ENCODE measurements at places on chromosomes 7 and 10.

DNA sequence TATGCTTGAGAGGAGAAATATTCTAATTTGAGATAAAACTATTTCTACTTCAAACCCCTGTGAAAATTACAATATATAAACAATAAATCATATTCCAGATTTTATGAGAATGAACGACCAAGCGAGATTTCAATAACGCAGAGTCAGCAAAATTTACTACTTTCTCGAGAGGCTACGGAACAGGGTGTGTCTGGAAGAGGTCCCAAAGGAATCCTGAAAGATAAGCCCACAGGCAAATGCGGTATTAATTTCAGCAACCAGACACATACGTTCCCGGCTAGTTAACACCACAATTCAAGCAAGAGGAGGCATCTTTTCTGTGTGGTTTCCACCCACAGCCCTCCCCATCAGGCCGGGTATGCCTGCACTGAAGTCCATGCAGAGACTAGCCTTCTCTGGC lies 26.4 kb downstream of the BEND7 start:
- no peak for DNase-seq

- no peak for DNase-seq
These were observed 53.8 kb upstream of the CPXM2 start for GRCh38 chr10:123945325-123945920.

GRCh38 chr7:92762851-92763250 lies 73.5 kb downstream of the CDK6 start:
- no peak for DNase-seq

DNA sequence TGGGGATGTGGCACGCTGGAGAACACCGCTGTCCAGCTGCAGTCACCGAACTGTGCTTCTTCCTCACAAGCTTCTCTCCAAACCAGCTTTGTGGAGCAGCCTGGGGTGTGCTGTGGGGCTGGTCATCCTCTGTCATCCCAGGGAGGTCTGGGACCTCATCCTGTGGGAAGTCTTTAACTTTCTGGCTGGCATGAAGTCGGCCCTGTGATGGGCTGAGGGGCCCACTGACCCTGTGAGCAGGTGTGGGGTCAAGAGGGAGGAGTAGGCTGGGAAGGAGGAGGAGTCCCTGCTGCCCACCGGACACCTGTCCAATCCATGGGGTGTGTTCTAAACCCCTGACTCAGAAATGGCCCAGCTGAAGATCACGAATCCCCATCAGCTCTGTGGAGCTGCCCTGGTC lies 136.2 kb upstream of the SHH start:
- no peak for DNase-seq

DNA sequence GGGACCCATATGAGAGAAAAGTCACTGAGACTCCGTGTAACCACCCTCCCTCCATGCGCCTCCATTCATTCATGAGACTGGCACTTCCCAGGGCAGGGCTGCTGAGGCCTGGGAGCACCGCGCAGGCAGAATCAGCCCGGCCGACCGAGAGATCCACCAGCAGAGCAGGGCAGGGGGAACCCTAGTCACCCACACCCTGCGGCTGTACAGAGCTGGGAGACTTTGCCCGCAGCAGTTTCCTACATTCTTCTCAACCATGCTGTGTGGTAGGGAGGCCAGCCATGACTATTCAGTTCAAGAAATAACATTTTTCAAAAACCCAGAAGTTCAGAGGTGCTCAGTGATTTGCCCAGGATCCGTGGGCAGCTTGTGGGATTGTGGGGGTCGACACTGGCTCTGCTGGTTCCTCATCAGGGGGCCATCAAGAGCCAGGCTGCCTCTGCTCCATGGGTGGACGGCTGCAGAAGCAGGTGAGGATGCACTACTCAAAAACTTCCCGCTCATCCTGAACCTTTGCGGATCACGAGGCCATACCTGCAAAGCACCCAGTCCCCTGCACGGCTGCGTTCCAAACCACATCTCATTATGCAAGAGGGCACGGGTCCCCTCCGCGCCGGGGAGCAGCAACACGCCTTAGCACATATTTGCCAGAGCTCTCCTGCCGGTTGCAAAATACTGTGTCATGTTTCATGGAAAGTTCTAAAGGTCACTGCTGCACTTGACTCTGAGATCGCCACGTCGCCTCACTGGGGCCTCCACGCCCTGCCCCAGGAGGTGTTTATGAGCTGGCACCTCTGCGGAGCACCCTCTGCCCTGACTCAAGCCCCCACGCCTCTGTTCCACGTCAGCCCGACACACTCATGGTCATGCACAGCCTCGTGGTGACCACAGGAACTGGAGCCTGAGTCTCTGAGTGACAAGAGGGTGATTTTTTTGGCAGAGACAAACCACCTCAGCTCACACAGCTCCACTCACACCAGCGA lies 132.0 kb downstream of the PRKAG2 start:
- no peak for DNase-seq

DNA sequence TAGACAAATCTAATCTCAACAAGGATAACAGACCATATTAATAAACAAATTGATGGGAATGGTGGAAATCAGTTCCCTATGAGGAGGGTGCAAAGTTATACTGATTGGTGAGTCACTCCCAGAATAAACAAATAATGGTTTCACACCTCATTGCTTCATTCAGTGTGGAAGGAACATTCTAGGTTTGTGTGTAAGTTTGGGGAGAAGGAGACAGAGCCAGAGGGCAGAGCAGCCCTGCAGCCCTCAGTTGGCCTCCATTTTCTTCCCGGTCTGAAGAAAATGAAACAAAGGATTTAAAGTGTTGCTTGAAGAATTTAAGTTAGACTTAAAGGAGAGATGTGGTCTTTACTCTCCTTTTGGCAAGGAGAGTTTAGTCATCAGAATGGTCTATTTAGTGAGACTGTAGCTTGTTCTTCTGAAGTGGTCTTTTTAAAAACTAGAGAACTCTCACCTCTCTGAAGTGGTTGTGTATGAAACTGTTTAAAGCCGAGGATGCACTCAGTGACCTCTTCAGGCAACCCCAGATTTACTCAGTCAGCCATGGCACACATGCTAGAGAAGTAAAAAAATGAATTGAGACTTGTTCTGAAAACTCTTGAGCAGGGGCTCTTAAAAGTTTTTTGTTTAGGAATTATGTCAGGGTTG lies 27.2 kb downstream of the IKZF1 start:
- DNase-seq: peak; percentile 57

DNA sequence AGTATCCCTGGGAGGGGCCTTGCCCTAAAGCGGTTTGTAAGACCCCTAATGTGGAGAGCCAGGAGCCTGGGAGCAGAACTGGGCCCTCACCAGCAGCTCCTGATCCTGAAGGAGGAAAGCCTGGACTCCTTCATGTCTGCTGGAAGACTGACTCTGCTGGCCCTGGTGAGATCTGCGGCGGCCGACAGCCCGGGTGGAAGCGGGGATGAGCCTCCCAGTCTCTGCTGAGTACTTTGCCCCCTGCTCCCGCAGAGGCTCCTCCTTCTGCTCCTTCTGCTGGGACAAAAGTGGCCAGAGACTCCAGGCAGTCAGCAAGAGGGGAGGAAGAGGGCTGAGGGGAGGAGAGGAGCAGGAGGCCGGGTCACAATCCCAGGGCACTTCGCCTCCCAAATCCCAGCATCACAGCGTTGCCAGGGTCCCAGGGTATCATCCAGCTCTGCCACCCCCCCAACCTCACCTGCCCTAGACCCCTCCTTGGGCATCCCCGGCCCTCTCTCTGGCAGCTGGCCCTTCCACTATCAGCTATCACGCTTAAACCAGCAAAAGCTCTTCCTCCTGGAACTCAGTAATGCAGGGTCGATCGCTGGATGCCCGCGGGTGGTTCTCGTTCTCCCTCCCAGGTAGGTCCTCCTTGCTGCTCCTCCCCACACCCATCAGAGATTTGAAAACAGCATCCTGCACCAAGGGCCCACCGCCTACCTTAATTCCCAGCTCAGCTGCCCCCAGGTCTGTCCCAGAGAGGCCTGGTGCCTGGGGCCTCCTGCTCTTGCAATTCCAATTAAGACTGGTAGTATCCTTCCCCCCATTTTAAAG lies 7.9 kb downstream of the TBATA start:
- DNase-seq: no peak

DNA sequence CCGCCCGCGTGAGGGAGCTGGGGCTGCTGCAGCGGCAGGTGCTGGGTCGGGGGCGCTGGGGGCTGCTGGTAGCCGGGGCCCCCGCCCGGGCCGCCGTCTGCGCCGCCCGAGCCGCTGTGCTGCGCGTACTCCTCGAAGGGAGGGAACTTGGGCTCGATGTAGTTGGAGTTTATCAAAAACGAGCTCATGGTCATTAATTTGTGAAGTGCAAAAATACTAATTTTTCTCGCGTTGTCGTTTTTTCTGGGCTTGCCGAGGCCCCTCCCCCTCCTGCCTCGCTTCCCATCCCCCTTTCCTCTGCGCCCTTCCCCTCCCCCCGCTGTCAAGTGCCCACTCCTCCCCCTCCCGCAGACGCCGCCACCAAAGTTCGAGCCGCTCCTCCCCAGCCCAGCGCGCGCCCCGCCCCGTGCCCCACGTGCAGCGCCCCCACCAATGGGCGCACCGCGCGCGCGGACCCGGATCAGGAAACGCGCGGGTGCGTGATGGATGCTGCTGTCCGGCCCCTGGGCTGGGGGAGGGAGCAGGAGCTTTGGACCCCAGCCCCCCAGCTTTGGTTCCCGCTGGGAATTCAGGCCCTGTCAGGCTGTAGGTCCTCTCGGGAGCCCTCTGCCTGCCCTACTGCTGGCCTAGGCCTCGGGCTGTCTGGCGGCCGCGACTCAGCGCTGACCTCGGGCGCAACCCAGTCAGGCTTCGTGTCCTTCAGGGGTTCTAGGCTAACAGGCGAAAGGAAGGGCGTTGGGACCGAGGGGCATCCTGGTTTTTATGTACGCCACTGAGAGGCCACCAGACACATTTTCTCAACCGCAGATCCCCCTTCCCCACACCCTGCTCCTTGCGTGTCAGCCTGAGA lies at the start of gene HOXA4:
HOXA4 (minus strand) TSS at position 218 of the 850 bp plus-strand sequence; CDS start at position 194, 24 bp downstream.
- DNase-seq: peak; percentile 72

DNA sequence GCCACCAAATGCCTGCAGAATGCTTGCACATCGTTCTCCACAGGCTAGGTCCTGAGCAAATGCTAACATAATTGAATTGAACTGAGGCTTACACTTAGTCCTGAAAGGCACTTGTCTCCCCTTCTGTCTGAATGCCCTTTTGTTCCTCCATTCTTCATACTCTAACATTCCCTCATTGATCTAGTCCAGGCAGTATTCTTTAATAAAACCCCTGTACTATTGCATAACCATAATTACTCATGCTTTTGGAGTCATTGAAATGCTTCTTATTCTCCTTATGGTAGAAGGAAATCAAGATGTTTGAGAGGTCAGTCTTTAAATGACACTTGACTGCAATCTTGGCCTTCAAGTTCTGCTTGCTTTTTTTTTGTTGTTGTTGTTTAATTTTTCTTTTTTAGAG lies 7.1 kb downstream of the PI4K2A start:
- DNase-seq: no peak

DNA sequence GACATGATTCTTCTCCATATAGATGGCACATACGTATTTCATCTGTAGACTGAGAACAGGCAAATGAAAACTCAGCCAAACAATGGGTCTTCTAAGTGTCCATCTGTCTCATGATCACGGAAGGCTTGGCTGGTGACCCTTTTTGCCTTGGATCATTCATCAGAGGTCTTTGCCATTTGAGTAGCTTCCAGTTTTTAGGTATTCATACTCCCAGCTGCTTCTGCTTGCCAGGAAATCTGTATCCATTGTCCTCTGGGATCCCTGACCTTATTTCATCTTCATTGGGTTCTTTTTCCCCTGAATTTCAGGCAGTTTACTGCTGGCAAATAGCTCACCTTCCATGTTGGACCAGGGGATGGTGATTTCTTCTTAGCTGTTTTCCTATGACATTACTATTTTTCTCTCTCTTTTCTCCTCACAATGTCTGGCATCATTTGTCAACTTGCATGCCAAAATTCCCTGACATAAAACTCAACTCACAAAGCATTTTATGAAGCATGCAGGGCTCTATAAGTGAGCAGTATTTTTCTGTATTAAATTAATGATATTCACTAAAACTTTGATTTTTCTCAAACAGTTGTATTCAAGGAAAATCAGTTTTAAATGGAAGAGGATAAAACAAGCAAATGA lies 241.2 kb downstream of the DNAJB9 start:
- DNase-seq: no peak

GRCh38 chr7:20298486-20298901 lies 32.2 kb upstream of the ITGB8 start:
- no peak for DNase-seq

DNA sequence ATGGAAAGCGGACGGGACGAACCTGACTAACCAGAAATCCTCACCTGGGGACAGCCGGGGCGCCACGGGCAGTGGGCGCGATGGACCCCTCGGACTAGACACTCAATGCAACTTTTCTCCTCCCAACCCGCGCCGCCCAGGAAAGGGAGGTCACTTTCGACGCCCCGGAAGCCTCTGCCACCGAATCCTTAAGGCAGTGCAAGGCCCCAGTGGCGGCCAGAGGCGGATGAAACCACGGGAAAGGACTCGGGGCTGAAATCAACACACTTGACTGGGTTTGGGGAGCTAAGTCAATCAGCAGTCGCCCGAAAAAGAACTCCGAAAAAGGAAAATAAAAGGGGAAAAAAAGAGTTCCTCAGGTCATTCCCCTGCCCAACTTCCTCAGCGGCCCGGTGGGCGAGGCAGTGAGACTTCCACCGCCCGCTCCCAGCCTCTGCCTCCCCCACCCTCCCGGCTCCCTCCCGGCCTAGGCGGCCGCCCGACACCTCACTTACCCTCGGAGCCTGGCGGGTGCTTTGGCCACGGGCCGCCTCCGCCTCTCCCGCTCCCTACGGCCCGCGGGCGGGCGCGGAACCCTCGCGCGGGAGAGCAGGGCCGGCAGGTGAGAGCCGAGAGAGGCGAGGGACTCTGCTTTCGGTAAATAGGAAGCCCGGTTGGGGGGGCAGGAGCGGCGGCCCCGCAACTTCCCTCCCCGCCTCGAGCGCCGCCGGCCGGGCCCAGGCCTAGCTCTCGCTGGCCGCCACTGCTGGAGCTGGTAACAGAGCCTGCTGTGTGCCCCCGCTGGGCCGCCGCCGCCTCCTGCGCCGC lies 518 bp downstream of the WAPL start:
- DNase-seq: peak; percentile 21

GRCh38 chr10:105674448-105674847 lies 1033.4 kb downstream of the SORCS3 start:
- DNase-seq: no peak

GRCh38 chr7:73908123-73908611 lies 47.2 kb downstream of the TMEM270 start:
- DNase-seq: no peak

DNA sequence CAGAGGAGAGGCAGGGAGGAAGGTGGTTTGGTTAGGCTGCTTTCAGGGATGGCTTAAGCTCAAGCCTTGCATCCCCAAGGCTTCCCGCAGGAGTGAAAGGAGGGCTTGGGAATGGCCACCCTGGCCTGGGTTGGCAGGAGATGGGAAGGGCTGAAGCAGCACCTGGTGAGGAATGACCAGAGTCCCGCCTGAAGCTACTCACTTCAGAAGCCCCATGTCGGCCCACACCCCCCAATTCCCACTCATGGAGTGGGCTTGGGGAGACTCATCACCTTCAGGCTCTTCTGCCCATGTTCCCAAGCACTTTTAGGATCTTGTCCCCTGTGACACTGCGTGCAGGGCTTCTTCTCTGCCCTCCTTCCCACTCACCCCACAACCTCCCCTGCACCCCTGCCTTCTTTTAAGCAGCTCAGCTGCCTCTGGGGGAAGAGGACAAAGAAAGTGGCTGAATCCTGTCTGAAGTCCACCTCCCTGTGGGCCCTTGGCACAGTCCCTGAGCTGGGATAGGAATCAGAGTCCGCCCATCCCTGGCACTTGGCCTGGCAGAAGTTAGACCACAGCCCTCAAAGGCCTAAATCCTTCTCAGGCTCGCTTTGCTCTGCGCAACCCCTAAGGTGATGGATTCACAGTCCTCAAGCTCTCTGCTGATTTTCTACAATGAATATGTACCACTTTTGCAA lies 16.5 kb downstream of the RGR start:
- DNase-seq: no peak

GRCh38 chr7:102093599-102094315 lies 192.9 kb upstream of the SH2B2 start:
- no peak for DNase-seq
